Type B pancreatic cell (in vitro differentiated cells): ENCODE measurements at places on chromosomes 11 and 22.

- no peak for DNase-seq
Observed at GRCh38 chr22:20024650-20025397, 3.9 kb downstream of the TANGO2 start.

GRCh38 chr11:69071956-69072355, 23.2 kb downstream of the TPCN2 start:
- no peak for DNase-seq

DNA sequence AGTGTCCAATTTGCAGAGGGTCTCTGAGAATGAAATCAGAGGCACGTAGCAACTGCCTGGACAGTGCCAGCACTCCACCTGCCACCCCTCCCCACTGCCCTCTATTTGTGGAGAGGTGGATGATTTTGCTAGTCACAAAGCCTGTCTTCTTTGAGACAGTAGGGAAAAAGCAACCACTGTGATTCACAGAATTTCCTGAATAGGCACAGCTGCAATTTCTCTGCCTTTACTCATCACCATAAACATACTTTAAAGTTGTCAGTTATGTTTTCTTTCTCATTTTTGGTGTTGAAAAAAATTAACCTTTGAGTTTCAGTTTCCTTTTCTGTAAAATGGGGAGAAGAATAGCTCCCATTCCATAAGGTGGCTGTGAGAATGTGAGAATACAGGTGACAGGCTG, 134.3 kb downstream of the TEAD1 start:
- DNase-seq = no peak

DNA sequence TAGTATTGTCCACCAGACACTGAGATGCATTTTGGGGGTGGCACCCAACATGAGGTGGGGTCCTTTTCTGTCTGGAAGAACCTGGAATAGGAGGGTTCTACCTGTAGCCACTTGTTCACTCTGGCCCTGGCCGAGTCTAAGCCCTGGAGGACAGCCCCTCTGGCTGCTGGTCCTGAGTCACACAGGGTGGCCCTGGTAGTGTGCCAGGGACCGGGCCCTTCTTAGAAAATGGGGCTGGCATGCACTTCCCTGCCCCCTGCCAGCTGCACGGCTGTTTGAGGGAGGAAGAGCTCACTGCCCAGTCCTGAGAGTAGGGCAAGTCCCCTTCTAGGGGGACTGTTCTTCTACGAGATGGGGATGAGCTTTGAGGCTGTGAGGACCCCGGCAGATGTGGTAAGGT, 2.2 kb downstream of the PLCB3 start:
- no peak for DNase-seq

DNA sequence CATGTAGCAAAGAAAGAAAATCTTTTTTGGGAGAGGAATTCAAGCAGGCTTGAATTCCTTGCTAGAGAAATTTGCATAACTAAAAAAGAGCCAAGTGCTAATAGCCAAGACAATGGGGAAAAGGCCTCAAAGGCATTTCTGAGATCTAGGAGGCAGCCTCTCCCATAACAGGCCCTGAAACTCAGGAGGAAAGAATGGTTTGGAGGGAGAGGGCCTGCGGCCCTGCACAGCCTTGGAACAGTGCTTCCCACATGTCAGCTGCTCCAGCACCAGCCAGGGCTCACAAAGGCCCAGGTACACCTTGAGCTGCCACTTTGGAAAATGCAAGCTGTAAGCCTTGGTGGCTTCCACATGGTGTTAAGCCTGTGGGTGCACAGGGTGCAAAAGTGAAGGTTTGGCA, 55.5 kb upstream of the TSPAN18 start:
- no peak for DNase-seq
